SW 1271 (cell line): ENCODE measurements at places on chromosomes 6 and 20.

DNA sequence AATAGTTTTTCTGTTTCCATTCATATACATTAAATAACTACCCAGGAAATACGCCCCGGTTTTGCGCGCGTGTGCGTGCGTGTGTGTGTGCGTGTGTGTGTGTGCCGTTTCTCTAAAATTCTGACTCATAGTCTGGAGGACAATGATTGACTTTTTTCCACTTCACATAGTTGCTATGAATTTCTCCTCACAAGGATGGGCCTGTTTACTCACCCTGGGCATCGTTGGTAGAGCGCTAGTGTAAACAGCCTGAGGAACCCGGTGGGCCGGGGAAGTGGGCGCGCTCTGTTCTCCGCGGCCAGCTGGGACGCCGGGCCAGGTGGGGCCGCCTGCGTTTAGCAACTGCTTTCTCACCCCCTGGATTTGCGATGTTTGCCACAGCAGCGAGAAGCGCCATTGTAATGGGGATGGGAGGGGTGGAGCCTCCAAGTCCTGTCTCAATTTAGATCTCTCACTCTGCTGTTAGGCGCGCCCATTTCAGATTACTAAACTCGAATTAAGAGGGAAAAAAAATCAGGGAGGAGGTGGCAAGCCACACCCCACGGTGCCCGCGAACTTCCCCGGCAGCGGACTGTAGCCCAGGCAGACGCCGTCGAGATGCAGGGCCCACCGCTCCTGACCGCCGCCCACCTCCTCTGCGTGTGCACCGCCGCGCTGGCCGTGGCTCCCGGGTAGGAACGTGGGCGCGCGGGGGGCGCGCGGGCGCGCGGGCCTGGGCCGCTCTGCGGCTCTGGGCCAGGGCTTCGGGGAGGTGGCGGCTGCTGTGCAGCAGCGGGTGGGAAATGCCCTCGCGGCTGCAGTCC lies at the start of gene CD109:
TSS of gene CD109 (plus strand) at position 585 of the 803 bp plus-strand sequence. CDS start at position 598, 13 bp downstream.
- DNase-seq, result no peak

- no peak for DNase-seq
Observed at GRCh38 chr20:61795669-61796630, 269.7 kb downstream of the TAF4 start.

DNA sequence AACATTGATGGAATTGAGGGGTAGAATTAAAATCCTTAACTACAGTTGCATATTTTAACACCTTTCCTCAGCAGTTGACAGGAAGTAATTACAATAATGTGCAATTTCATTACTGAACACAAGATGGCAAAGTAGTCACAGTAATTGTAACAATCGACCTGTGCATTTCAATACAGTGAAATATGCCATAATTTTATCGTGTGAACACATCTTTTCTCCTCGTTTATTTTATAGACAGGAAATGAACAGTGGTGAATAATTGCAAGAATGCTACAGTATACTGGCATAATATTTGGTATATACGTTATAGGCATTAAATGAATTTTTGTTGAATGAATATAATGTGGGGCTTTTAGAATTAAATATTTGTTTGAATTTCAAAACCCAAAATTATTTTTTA lies 25.0 kb downstream of the CYB5R4 start:
- peak; percentile 18 for DNase-seq

DNA sequence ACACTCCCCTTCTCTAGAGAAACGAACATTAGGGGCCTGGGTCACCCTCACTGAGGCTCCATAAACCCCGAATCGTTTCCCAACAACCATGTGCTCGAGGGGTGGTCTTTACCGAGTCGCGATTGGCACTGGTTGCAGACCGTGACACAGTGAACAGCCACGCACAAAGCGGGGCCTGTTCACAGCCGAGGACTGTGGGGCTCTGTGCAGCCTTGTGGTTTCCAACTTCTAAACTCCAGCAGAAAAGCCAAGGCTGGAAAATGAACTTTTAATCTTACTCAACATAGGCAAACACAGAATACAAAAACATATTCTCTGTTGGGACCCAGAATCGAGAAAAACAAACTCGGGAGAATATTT lies 19.0 kb downstream of the RRBP1 start:
- no peak for DNase-seq

DNA sequence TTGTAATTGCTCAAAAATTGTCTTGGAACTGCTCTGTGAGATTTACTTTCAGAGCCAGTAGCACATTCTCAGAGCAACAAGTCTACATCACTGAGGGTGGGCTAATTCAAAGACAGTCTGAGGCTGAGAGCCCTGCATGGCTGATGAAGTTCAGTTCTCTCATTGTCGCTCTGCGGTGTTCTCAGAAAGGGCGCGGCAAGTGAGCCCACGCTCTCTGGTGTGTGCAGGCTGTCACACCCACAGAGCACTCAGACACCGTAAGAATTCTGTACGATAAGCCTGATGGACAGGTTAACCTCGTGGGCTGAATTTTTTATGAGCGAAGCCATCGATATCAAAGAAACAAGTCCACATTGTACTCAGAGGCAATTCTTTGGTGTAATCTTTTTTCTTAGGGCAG lies 557.8 kb downstream of the HACE1 start:
- DNase-seq, result no peak

DNA sequence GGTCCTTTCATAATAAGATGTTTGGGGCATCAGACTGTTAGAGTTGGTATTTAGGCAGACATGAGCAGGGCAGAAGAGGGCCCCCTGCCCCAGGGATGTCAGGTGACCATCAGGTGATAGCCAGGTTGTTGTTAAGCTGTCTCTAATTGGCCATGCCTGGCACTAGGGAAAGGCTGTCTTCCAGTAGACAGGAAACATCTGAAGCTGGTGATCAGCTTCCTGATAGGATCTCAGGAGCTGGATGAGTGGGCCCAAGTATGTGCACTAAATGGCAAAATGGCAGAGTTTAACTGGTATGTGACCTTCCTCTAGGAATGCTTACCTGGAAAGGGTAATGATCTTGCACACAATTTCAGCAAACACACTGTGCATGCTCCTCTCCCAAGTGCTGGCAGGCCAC lies 190.7 kb downstream of the CDH26 start:
- DNase-seq, result no peak

GRCh38 chr6:26432627-26433201 lies 7.6 kb upstream of the BTN3A3 start:
- no peak for DNase-seq

DNA sequence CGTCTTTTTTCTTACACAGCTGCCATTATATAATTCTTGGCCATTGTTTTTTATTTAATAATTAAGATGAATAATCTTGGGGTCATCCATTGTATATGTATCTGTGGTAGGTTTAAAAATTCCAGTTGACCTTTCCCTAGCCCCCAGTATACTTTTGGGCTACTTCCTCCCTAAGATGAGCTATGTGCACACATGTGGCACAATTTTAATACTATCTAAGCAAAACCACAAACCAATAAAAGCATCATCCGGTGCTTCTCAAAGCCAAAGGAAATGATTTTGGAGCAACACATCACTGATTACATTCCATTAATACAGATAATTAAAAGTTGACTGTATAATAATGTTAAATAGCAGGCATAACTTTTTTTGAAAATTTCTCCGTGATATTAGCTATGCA lies 161.2 kb downstream of the ATXN1 start:
- no peak for DNase-seq

GRCh38 chr6:22029171-22029570 lies 267.7 kb downstream of the PRL start:
- DNase-seq, result no peak

- DNase-seq, result no peak
Observed at GRCh38 chr6:161265554-161265953, 8.3 kb downstream of the AGPAT4 start.

GRCh38 chr20:46277602-46278001 lies 30.7 kb downstream of the CDH22 start:
- no peak for DNase-seq

- no peak for DNase-seq
Observed at GRCh38 chr6:148818939-148819575, 72.2 kb downstream of the UST start.

GRCh38 chr20:41657655-41658054 lies 39.5 kb upstream of the CHD6 start:
- no peak for DNase-seq

- no peak for DNase-seq
Observed at GRCh38 chr20:46286382-46286781, 21.9 kb downstream of the CDH22 start.

- DNase-seq, result peak; percentile 89
Observed at GRCh38 chr20:38275815-38276550, 15.4 kb upstream of the KIAA1755 start.

- DNase-seq, result no peak
Observed at GRCh38 chr20:17667445-17667844, 14.6 kb downstream of the RRBP1 start.

DNA sequence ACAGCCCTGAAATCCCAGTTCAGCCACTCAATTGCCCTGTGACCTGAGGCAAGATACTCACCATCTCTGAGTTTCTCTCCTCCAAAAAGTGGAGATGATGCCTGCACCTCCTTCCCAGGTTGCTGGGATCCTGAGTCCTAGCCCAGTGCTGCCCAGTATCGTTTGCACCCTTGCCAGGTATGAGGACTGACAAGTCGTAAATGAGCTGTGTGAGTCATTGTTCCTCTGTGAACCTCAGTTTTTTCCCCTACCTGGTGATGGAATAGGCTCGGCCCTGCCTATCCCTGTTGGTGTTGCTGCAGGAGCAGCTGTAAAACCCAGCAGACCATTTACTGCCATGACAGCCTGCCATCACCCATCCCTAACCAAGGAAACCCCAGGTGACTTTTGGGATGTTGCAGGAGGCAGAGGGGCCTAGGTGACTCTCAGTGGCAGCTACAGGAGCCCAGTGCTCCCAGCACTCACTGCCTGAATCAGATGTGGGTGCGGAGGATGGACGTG lies 229.3 kb downstream of the SYNDIG1 start:
- no peak for DNase-seq

- no peak for DNase-seq
Observed at GRCh38 chr6:8027965-8028651, 36.1 kb downstream of the BLOC1S5 start.

GRCh38 chr6:137222381-137222780 lies 3.2 kb upstream of the IFNGR1 start:
- DNase-seq, result no peak

GRCh38 chr20:10788055-10788454 lies 114.3 kb upstream of the JAG1 start:
- DNase-seq, result no peak

- no peak for DNase-seq
Observed at GRCh38 chr6:69155467-69155866, 520.4 kb downstream of the ADGRB3 start.

DNA sequence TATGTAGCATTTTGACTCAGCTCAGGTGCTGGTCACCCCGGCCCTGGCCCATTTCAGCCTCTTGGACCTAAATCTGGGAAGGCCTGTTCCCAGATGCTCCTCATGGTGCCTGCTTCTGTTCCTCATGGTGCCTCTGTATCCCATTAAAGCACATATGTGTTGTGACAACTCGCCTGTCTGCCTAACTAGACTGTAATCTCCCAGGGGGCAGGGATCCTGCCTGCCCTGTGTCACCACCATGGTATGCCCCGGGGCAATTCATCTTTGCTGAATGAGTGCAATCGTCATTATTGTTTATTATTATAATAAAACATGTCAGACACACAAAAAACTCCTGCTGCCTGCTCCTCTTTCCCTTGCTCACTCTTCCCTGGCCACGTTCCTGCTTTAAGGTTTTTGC lies 62.0 kb downstream of the ZFP64 start:
- no peak for DNase-seq

GRCh38 chr6:12895721-12896120 lies 179.2 kb downstream of the PHACTR1 start:
- no peak for DNase-seq

GRCh38 chr20:56552911-56553629 lies 20.0 kb downstream of the FAM209B start:
- no peak for DNase-seq

GRCh38 chr6:10723567-10723881 lies 654 bp downstream of the TMEM14C start:
- DNase-seq, result no peak

DNA sequence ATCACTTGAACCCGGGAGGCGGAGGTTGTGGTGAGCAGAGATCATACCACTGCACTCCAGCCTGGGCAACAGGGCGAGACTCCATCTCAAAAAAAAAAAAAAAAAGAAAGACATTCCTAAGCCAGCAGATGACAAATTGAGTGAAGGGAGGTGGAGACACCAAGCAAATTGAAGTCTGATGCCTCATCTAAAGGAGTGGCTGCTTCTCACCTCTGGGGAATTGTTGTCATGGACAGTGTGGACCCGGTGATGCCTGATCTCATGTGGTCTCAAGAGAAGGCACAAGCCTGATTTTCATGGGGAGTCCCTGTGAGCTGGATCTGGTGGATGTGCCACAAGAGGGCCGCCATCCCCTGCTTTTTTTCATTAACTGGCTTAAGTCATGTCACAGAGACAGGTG lies 272.0 kb downstream of the ZNF217 start:
- DNase-seq, result peak; percentile 7

GRCh38 chr20:49627329-49627761 lies 59.4 kb upstream of the PTGIS start:
- DNase-seq, result no peak

GRCh38 chr6:99746261-99746895 lies 139.7 kb downstream of the PRDM13 start:
- no peak for DNase-seq

GRCh38 chr20:40724566-40724965 lies 35.5 kb upstream of the MAFB start:
- no peak for DNase-seq

GRCh38 chr6:89559487-89559886 lies 79.1 kb downstream of the LYRM2 start:
- no peak for DNase-seq

DNA sequence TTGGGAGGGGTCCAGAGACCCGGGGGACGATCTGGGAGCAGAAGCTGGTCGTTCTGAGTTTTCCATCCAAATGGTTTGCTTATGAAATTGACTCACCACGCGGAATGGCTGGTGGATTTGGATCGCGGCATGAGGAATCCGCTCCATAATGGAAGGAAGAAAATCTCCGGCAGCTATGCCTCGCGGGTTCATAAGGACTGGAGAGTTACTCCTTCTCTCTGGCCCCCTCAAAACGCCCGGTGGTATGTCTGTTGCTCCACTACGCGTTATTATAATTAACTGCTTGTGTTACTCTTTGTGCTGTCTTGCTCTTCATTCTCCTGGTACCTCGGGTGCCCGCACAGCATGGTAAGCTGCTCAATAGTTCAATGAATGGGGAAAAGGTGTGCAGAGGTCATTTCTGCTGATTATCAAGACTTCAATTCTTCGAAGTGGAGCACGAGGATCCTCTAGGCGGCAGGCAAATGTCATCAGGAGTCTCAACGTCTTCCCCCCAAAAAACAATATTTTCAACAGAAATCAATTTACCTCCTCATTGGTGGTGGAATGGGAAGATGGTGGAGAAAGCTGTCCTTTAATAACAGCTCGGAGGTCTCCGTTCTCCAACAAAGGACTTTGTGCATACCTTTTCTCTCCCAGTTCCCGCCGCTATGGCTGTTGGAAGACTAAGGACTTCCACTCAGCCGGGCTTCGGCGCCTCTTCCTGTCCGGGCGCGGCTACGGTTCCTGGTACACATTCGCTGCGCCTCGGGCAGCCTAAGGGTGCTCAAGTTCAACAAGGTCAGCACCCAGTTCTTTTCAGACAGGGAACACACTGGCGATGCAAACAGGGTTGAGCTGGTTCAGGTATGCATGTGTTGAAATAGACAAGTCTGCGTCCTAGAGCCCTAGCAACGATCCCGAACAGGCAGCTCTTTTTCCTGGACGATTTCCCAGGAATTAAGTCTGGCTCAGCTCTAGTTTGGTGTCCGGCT lies 9.2 kb upstream of the PRSS16 start:
- no peak for DNase-seq
